Epithelial cell of alveolus of lung (primary cell): ENCODE measurements at places on chromosomes 4 and X. TPM values are rescaled to one million over a fixed set of nuclear protein-coding genes. Genes with fewer than 3 reads are reported as not detected.

CTAG2 gene
- total RNA-seq: not detected in 2 replicates

ASB12 gene
- total RNA-seq: not detected in 2 replicates

TMEM144 gene
- 1.0 and 2.3 TPM in 2 replicates for total RNA-seq

CEP135 gene
- 2.6 and 3.9 TPM in 2 replicates for total RNA-seq

SSX4B gene
- total RNA-seq: not detected in 2 replicates

NDST4 gene
- not detected in 2 replicates for total RNA-seq

VEGFD gene
- total RNA-seq: not detected in 2 replicates

AMTN gene
- total RNA-seq: not detected in 2 replicates

LEF1 gene
- 12.9 and 29.2 TPM in 2 replicates for total RNA-seq

CT45A10 gene
- not detected in 2 replicates for total RNA-seq

FAM9B gene
- 0.88 TPM in 1 of 2 replicates, not detected in the other for total RNA-seq

TEX13D gene
- not detected in 2 replicates for total RNA-seq

SSX2 gene
- not detected in 2 replicates for total RNA-seq

ACSL1 gene
- total RNA-seq: 12.4 and 24.6 TPM in 2 replicates
